NCI-H2171 treated with DMSO at 0.1 percent for 48 hours (cell line): ENCODE measurements at places on chromosomes 1 and 21.

DNA sequence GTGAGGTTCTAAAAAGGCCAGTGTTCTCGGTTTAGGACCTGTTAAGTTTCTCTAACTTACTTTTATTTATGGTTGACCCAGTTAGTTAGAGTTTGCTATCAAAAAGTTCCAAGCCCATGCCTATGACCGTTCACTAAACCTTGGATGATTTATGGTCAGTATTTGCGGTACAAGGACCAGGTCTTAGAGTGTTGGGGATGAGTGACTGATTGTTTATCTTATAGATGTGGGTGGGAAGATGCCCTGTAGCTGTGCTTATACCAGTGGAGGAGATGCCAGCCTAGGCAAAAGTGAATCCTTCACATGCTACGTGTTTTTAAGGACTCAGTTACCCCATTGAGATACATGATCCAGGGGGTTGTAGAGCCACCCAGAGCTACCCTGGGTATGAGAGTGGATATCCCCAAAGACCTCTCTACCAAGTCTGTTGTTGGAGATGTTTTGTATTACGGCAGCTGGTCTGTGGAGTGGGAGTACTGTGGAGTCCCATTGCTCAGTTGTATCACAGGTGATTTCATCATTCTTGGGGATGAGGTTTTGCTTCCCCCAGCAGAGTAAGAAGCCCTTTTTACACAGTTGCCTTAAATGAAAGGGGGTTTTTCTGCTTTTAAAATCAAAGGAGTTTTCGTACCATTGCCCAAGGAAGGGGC lies 2.1 kb downstream of the SLC22A15 start:
- DNase-seq: no peak

DNA sequence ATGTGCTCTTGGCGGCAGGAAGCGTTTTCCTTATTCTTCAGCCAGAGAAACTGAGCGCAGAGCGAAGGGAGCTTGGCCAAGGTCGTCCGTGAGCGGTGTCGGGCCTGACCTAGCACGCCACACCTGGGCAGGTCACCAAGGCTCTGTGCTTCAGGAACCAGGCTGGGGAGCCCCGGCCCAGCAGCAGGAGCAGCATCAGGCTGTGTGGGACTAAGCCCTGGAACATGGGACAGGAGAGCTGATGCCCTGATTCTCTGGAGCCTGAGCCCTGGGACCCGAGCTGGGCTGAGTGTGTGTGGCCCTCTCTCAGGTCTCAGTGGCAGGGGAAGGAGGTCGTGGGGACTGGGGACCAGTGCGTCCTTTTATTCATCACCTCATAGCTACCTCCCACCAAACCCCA lies 65.2 kb upstream of the ABCG1 start:
- no peak for DNase-seq

GRCh38 chr1:24513706-24514105 lies 11.1 kb downstream of the RCAN3 start:
- peak; percentile 33 for DNase-seq

DNA sequence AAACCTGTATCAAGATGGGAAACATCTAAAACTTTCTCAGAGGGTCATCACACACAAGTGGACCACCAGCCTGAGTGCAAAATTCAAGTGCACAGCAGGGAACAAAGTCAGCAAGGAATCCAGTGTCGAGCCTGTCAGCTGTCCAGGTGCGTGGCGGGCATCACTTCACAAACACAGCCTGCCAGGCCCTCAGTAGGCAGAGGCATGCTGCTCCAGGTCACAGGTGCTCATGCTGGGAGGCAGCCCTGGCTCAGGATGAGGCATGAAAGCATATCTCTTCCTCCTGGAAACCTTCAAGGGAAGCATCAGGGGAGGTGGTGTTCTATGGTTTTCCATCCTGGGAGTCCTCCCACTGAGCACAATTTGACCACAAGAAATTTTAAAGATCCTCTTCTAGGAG lies 6.3 kb downstream of the CD2 start:
- no peak for DNase-seq

- DNase-seq: no peak
Measured at GRCh38 chr1:204368996-204369726, 9.4 kb upstream of the PLEKHA6 start.

DNA sequence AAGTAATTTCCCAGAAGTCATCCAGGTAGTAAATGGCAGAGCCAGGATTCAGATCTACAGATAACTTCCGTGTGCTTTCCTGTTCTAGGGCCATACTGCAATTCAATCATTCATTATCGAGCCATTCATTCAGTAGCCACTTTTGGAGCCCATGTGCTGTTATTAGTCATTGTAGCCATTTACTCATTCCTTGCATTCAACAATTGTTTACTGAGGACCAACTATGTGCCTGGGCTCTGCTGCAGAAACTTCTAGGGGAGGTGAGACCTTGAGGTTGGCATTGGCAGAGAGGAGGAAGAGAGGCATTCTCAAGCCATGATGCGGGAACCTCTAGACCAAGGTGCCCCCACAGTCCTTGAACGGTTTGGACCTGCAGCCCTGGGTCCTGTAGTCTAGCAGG lies 27.9 kb downstream of the EPHB2 start:
- DNase-seq: no peak

- no peak for DNase-seq
Measured at GRCh38 chr1:53625766-53626520, 113.0 kb downstream of the GLIS1 start.

- DNase-seq: no peak
Measured at GRCh38 chr1:25826571-25826970, 6.8 kb downstream of the MTFR1L start.

GRCh38 chr1:160711602-160712311 lies at the start of gene CD48:
Gene CD48 (minus strand): TSS chr1:160711822. CDS start chr1:160711763, 59 bp downstream.
- DNase-seq: no peak

DNA sequence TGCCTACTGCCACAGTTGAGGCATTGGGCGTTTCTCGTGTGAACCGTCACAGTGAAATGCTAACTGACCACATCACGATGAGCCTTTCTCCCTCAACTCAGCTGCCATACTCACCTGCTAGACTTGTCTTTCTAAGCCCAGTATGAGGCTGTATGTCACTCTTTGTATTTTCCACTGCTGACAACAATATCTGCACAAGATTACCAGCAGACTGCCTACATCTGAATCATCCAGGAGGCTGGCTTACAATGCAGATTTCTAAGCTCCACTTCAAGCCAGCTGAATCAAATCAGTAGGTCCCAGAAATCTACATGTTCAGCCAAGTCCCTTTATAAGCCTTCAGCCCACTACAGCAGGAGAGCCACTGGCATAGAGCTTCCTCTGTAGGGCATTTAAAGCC lies 355.0 kb upstream of the DUSP10 start:
- no peak for DNase-seq

GRCh38 chr1:51214615-51215131 lies 21.4 kb upstream of the RNF11 start:
- no peak for DNase-seq

DNA sequence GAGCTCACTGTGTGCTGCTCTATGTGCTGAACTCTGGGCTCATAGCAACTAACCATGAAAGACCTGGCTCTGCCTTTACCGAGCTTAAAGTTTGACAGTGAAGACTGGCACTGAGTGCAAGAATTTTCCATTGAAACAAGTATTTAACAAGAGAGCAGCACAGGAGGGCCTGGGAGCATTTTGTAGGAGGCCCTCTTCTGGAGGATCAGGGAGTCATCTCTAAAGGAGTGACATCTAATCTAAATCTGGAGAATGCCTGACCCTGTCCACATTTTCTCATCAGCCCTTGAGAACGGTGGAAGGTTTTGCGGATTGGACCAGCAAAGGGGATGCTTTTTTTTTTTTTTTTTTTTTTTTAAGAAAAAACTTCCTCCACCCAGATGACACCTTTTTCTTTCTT lies 150.8 kb downstream of the ROR1 start:
- DNase-seq: no peak

DNA sequence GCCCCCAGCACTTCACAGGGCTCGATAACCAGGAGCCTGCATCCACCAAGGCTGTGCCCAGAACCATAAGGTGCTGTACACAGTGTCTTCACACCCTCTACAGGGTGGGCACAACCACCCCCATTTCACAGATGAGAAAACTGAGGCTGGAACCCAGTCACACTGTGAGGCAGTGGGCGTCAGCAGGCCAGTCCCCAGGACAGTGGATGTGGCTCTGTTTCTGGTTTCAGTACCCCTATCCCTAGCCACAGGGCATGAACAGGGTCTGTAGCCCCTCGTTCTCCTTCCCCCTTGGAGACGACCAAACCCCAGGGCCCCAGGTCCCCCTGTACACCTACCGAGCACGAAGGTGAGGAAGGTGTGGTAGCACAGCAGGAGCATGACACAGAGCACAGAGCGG lies 27.6 kb downstream of the TTC39A start:
- DNase-seq: no peak

DNA sequence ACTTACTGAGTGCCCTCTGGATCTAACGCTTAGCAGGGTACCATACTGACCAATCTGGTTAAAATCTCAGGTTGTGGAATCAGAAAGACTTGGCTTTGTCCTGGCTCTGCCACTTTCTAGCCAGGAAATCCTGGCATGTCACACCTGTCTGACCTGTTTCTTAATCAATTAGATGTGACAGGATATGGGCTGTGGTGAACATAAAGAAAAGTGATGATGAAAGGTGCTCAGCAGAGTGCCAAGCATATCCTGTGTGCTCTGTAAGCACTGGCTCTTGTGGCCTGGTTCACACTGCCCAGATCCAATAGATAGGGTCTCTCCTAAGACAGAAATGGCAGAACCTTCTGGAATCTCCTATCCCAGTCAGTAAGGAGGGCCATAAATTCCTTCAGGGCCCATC lies 53.9 kb downstream of the PHC2 start:
- DNase-seq: no peak

DNA sequence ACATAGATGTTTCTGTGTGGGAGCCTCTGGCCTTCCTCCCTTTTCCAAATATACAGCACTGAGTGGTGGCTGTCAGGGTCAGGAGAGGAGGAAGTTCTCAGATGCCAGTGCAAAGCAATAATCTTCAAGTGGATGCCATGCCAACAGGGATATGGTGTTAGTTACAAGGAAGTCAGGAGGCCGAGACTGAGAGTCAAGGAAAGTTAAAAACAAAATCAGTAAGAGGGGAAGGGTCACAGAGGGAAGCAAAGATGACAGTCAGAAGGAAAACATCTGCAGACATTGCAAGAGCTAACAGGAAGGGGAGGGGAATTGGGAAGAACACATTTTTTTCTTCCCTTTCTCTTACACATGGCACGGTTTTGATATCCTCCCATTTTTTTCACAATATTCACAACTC lies 691.4 kb downstream of the ADGRL2 start:
- peak; percentile 43 for DNase-seq

- no peak for DNase-seq
Measured at GRCh38 chr1:157137046-157137407, 1.2 kb downstream of the ETV3 start.

- DNase-seq: no peak
Measured at GRCh38 chr1:175124861-175125260, 57.2 kb downstream of the TNN start.

- no peak for DNase-seq
Measured at GRCh38 chr1:64663668-64664067, 81.2 kb upstream of the RAVER2 start.

GRCh38 chr1:27527890-27528817 lies 38.2 kb upstream of the WASF2 start:
- peak; percentile 95 for DNase-seq

- DNase-seq: no peak
Measured at GRCh38 chr1:2532485-2533160, 2.6 kb upstream of the HES5 start.

GRCh38 chr1:202501281-202501680 lies 152.8 kb downstream of the PPP1R12B start:
- DNase-seq: peak; percentile 64

DNA sequence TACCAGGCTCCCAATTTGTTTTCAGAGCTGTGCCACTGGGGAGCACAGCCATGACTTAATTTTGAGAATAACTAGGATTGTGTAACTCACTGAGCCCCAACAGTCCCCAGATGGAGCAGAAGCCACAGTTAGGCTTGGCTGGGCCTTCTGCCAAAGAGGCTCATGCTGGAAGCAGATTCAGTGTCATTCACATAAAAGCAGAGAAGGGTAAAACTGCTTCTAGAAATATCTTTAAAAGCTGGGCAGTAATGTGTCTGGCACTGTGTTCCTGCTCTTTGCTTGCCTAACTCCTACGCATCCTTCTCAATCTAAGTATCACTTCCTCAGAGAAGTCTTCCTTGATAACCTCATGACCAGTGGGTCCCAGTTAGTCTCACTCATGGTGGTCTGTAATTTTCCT lies 20.3 kb downstream of the STK40 start:
- DNase-seq: peak; percentile 87

- DNase-seq: no peak
Measured at GRCh38 chr1:167683641-167684502, 37.9 kb upstream of the MPZL1 start.

DNA sequence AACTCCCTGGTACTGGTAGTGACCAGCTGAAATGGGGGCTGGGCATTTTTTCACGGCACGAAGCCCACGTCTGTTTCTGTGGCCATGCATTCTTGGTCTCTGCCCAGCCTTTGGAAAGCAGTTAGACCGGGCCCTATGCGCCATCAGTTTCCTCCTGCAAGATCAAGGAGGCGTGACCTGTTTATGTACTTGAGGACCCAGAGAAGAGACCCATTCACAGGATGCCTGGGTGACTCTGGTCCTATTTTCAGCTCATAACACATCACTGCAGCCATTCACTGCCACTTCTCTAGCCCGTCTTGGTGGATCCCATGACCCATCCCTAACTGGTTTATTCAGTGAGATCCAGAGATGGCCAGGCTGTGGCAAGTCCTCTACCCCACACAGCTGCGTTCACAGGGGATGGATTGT lies 70.4 kb downstream of the SPSB1 start:
- DNase-seq: no peak

- DNase-seq: peak; percentile 12
Measured at GRCh38 chr1:107976836-107977235, 11.9 kb upstream of the VAV3 start.

GRCh38 chr1:56404066-56404465 lies 175.3 kb downstream of the PLPP3 start:
- DNase-seq: no peak

- DNase-seq: no peak
Measured at GRCh38 chr1:168783458-168784210, 54.6 kb upstream of the DPT start.

- no peak for DNase-seq
Measured at GRCh38 chr1:69413129-69413528, 154.6 kb upstream of the LRRC7 start.

- no peak for DNase-seq
Measured at GRCh38 chr1:116881879-116882520, 27.7 kb upstream of the PTGFRN start.

DNA sequence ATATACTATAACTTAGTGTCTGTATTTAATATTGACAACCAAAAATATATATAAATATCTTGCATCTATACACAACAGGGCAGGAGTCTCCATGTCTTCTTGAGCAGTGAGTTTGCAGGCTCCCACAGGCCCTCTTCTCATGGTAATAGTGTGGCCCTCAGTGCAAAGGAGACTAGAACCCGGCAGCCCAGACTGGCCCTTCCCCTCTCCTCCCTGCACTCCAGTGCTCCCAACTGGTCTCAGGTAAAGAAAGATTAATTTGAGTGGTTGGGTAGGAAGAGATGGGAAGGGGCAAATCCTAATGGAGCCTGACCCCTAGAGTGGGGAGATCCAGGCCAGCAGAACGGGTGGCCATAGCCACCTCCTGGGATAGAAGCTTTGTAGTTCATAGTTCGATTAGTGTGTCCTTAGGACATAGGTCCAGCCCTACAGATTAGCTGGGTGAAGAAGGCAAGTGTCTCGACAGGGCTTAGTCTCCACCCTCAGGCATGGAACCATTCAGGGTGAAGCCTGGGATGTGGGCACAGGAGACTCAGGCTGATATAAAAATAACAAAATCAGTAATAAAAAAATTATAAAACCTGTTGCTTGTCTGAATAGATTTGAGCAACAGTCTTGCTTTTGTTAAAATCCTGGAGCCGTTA lies 32.3 kb downstream of the SLC2A1 start:
- no peak for DNase-seq

- no peak for DNase-seq
Measured at GRCh38 chr1:183461350-183461749, 10.9 kb upstream of the SMG7 start.

GRCh38 chr1:51744506-51745303 lies 127.8 kb downstream of the OSBPL9 start:
- DNase-seq: no peak
